ENCODE measurements at places on chromosomes 5 and 9.

GRCh38 chr5:142322747-142323479, 1.9 kb downstream of the SPRY4 start:
- no peak for DNase-seq

DNA sequence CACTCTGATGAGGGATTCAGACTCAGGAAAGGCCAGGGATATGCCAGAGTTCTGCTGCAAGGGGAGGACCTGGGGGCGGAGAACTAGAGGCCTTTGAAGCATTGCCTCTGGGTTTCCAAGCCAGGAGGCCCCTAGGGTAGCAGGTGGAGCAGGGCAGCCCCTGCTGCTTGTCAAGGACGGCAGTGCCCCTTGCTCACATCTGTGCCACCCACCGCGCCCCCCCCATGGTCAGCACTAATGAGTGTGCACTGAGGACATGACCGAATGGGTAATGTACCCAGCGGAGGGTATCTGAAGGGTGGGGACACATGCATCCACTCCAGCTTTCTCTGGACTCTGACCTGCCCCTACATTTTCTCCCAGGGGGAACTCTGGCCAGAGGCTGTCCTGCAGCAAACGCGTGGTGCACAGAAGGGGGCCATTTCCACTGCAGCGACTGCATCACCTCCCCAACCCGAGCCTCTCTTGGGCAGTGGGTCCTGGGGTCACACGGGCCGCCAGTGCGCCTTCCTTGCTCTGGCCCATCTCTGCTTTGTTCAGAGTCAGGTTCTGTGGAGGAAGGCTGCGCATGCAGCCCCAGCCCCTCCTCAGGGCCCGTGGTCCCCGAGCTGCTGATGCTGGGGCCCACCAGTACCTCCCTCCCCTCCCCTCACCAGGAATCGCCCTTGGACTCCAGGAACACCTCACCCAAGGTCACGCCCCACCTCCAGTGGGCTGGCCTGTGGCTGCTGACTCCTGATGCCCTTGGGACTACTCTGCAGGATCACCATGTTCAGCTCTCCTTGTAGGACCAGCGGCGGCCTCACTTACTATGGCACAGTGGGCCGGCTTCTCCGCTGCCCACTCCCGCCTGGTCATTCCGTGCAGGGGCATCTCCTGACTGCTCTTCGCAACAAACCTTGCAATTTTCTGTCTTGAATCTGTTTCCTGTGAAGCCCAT, 31.2 kb downstream of the STC2 start:
- no peak for DNase-seq

DNA sequence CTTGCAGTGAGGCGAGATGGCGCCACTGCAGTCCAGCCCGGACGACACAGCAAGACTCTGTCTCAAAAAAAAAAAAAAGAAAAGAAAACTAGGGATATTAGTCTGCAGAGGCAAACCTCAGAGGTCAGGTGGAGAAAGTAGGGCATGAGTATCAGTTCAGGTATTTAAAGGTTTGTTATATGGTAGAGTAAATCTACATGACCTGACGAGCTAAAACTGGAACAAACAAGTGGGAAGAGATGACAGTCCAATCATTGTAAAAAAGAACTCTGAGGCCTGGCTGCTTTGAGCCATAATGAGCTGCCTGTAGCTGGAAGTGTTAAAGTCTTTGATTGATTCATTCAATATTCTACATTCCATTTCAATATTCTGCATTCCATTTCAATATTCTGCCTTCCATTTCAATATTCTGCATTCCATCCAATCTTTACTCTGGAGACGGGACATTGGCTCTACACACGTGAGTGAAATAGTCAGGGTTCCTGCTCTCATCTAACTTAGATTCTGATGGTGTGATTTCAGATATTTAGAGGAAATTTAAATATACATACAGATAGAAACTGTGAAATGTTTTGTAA, 28.9 kb upstream of the GRAMD2B start:
- no peak for DNase-seq

DNA sequence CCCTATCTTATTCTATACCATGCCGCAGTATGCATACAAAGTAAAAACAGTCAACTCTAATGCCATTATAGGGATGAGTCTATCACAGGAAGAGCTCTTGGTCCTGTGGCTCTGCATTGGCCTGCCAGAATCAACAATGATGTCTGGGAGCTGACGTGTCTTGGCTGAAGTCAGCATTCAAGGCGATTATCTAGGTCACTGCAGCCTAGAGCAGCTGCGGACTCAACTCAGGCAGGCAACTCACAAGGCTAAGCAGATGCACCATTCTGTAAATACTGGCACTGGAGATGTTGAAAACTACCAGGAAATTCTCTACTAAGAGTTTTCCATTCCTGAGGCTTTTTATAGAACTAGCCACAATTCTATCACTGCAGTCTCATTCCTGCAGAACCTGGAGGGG, 13.3 kb downstream of the SPATA9 start:
- no peak for DNase-seq

GRCh38 chr9:135296735-135297455, 182.7 kb upstream of the PPP1R26 start:
- no peak for DNase-seq

GRCh38 chr5:134063188-134063820, 51.2 kb upstream of the TCF7 start:
- DNase-seq = no peak

- no peak for DNase-seq
Measured at GRCh38 chr5:176735383-176736265, 74.7 kb upstream of the UNC5A start.

- no peak for DNase-seq
Measured at GRCh38 chr5:14945450-14945849, 73.9 kb upstream of the ANKH start.

DNA sequence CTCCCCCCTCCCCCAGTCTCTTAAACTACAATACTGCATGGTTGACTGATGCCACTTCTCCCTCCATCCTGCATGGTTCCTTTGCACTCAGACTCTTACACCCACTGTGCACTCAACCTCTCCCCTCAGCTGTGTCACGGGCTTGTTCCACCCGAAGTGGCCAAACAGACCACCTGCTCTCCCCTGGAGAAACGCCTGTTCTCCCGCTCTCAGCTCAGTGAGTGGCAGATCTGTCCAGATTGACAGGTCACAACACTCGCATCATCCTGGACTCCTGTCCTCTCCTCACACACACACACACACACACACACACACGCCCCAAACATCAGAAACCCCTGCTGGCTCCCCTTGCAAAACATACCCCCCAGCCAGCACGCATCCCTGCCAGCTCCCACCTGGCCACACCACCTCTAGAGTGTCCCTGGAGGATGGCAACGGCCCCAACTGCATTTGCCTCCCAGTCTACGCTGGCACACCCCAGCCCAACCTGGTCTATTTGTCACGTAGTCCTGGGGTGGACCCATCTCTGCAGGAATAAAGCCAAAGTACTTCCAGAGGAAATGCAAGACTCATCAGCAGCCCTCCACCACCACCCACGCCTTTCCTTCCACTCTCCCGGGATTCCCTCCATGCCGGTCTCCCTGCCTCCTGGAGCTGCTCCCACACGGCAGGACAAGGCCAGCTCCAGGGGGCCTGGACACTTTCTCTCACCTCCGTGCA, 2.9 kb downstream of the OR2V1 start:
- no peak for DNase-seq

- no peak for DNase-seq
Measured at GRCh38 chr5:45162974-45163373, 354.2 kb downstream of the MRPS30 start.

- DNase-seq = no peak
Measured at GRCh38 chr5:154784856-154785255, 29.7 kb downstream of the LARP1 start.

- DNase-seq = no peak
Measured at GRCh38 chr9:107523539-107523938, 34.0 kb upstream of the KLF4 start.

DNA sequence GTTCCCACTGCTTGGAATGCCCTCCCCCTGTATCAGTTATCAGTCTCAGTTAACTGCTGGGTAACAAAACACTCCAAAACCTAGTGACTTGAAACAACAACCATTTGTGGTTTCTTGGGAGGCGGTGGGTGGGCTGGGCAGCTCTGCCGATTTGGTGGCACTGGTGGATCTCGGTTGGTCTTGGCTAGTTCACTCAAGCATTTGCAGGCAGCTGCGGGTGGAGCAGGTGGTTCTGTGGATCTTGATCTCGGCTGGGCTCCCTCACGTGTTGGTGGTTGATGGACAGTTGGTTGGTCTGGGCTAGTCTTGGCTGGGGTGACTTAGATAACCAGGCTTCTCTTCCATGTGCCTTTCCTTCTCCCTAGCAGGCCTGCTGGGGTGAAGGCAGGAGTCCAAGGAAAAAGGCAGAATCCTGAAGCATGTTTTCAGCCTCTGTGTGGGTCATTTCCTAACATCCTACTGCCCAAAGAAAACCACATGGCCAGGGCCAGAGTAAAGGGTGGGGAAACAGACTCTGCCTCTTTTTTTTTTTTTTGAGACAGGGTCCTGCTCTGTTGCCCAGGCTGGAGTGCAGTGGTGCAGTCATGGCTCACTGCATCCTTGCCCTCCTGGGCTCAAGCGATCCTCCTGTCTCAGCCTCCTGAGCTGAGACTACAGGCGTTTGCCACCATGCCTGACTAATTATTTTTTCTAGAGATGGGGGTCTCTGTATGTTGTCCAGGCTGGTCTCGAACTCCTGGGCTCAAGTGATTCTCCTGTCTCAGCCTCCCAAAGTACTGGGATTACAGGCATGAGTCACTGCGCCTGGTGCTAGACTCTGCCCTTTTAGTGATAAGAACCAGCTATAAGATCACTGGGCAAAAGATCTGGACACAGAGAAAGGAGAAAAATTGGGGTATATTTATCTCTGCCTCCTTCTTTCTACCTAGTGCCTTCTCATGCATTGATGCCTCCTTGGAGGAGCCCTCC, 183.7 kb downstream of the RGS3 start:
- no peak for DNase-seq

DNA sequence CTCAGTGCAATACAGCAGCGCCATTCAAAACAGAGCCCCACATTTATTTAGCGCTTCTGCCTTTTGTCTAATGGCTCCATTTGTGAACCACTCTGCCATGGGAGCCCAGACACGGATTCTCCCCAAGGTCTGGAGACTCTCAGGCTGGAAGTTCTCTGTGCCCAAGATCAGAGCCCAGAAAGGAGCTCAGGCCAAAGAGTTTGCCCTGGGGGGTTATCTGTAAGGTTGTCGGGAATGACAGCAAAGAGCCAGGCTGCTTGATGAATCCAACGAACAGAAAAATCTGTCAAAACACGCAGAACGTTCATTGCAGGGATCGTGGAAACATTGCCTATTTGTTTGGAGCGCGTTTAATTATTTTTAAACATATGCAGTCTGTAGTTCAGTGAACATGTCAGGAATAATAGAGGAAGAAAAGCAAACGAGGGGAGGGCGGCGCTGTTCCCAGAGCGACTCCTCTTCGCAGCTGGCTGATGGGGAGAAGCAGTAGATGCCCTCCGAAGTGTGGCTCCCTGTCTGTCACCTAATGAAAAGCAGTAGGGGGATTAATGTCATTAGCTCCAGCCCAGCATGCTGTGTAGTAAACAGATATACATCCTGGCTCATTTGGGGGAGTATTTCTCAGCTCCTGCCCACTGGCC, 464.9 kb upstream of the MPDZ start:
- DNase-seq = no peak

- no peak for DNase-seq
Measured at GRCh38 chr9:114069476-114070187, 8.5 kb downstream of the AMBP start.

DNA sequence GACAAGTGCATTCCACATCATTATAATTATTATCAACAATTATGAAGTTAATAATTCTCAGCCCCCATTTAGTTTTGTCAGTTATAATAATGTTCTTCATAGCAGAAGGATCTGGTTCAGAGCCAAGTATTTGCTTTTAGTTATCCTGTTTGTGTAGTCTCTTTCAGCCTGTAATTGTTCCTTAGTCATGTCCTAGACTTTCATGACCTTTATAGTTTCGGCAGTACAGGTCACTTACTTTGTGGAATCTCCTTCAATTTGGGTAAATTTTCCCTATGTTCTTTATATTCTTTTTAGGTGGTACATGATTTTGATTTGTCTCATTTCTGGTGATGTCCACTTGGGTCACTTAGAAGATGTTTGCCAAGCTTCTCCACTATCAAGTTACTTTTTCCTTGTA, 34.3 kb downstream of the UBE2R2 start:
- no peak for DNase-seq

DNA sequence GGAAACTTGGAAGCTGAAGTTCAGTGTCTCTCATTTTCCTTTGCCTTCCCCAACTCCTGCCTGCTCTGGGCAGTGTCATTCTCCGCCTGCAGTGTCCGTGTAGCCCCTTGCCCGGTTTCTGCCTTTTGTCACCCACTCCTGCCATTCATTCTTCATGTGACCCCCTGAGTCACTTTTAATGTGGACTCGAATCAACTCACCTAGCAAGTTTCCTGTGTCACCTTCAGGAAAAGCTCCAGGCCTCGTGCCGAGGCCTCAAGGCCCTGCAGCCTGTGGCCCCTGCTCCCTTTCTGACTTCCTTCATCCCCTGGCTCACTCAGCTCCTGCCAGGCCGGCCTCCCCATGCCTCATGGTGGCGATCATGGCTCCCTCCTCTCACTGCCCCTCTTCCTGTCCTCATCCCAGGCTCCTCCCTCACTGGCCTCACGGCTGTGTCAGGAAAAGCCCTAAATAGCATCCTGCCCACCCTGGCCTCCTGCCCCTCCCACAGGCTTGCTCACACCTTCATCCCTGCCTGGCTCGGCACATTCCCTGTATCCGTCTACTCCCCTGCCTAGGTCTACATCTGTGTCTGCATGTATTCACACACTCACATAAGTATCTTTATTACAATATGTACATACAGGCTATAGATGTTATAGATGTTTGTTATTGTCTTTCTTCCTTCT, 294.9 kb downstream of the MED10 start:
- no peak for DNase-seq

GRCh38 chr5:31033295-31033694, 160.2 kb upstream of the CDH6 start:
- no peak for DNase-seq

DNA sequence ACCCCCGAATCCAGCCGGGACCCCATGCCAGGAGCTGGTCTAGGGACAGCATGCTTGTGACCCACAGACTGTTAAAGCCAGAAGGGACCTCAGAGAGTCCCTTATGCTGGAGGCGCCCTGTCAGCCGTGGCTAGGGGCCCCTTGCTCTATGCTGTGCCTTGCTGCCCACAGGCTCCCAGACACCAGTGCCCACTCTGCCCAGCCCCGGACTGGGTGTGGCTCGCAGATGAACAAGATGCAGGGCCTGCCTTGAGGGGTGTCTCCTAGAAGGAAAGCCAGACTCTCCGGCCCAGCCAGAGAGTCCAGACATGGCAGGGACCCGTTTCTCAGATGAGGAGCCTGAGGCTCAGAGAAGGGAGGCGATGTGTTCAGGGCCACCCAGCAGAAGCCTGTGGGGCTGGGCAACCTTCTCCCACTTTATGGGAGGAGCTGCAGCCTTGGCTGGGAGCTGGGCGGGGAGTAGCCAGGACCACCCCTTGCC, 85.7 kb downstream of the LMX1B start:
- DNase-seq = no peak

DNA sequence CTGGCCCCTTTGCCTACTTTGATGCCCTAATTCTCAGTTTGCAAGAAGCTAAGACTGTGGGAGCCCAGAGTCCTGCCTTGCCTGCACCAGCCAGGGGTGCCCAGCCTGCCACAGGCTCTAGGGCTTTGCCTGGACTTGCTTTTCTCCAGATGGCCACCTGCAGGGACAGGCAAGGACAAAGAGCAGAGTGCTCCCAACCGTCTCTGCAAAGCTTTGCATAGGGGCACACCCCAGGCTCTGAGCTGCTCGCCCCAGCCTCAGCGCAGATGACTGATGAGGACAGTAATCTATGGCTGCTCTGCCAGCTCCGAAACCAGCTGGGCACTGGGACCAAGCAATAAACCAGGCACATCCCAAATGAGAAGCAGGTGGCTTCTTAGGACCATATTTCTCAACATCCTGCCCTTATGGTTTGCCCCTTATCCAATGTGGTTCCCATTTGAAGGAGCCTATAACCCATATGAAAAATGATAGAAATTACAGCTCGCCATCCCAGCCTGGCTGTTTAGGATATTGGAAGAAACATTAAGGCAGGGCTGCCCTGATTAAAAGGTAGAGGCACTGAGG, 25.4 kb upstream of the TCF7 start:
- no peak for DNase-seq
